ENCODE measurements at places on chromosomes 3 and 15.

DNA sequence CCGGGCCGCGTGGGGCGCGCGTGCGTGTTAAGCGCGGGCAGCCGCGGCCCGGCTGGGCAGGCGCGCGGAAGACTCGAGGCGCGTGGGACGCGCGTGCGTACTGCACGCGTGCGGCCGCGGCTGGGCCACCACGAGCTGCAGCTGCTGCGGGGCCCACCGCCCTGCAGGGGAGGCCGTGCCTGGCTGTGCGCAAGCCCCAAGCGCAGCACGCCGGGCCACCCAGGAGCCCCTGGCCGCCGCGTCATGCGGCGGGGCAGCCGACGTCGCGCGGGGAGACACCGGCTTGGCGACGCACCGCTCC is 590 bp upstream of the TRIM71 start:
- peak; percentile 60 for DNase-seq

- DNase-seq: peak; percentile 67
These were observed at the start of gene CDV3 for GRCh38 chr3:133573629-133574194. CDV3 (plus strand) TSS chr3:133573686; CDS start chr3:133574045, 359 bp downstream.

GRCh38 chr3:52352566-52352965 is 36.4 kb downstream of the DNAH1 start:
- no peak for DNase-seq

DNA sequence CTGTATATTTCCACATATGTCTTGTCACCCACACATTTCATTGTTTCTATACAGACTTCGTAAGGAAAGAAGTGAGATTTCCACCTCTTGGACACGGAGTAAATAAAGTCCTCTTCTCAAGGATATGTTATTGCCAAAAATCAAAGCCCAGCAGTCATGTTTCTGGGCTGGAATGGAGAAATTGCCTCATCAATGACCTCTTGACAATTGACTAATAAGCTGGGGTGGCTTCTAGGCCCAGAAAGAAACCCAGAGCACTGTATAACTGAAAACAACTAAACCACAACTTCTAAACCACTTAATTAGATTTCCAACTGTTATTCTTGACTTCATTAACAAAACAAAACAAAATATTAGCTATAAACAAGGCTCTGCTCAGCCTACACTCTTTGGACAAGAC is 56.4 kb upstream of the SLC24A5 start:
- no peak for DNase-seq

GRCh38 chr15:33031324-33031821 is 163.1 kb downstream of the FMN1 start:
- no peak for DNase-seq

GRCh38 chr3:127731546-127732289 is 59.0 kb downstream of the ABTB1 start:
- DNase-seq: no peak

GRCh38 chr3:120151791-120152190 is 57.5 kb upstream of the GSK3B start:
- no peak for DNase-seq

DNA sequence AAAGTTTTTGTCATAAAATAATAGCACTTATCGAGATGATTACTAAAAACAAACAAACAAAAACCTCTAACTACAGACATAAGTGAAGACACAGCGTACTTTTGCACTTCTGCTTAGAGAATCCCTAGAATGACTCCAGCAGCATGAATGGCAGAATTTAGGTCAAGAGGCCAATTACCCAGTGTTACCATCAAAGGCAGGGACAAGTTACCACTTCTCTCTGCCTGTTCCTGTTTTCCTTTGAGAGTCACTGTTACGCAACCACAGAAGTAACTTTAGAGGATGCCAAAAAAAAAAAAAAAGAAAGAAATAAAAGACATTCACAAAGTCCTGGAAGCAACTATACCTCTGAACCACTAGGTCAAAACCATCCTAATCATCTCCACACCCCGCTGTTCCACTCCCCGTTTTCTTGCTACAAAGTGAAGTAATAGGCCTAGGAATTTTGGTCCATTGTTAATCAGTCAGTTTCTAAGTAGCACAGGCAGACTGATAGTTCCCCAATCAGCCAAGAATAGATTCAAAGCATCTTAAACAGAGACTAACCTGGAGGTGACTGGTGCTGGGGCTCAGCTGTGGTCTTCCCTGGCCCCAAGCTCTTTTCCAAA is 41.9 kb downstream of the FMN1 start:
- no peak for DNase-seq

GRCh38 chr3:106482451-106482850 is 613.6 kb upstream of the CBLB start:
- no peak for DNase-seq

DNA sequence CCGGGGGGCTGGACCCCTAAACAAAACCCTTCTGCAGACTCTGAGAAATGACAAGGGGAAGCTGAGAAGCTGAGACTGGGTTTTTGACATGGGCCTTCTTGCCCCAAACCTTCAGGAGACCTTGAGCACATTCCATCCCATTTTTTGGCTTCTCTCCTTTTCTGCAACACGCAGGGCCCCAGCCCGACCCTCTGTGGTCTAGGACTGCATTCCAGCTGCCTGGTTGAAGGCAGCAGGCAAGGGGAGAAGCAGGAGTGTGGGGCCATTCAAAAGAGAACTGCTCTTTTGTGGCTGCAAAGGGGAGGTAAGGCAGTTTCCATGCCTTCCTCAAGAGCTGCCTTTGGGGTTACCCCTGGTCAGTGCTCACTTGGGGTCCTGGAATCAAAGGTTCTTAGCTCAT is 263.0 kb downstream of the TLE3 start:
- DNase-seq: no peak

DNA sequence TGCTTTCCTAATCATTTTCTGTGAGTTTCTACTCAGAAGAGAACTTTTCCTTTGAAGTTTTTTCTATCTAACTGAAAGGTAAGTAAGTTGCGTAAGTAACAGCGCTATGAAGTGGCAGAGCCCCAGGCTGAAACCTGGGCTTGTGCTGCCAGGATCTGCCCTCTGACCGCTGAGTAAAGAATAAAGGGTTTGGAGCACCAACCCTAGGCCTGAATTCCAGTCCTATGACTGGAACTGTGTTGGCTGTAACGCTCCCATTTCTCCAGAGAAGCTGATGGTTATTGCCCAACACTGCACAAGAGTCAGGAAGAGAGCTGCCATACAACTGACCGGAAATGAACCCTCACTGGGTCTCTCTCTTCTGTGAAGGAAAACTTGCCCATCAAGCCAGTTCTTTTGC is 87.0 kb downstream of the FOXB1 start:
- DNase-seq: no peak

GRCh38 chr3:156425651-156426050 is 129.3 kb downstream of the SSR3 start:
- DNase-seq: no peak

DNA sequence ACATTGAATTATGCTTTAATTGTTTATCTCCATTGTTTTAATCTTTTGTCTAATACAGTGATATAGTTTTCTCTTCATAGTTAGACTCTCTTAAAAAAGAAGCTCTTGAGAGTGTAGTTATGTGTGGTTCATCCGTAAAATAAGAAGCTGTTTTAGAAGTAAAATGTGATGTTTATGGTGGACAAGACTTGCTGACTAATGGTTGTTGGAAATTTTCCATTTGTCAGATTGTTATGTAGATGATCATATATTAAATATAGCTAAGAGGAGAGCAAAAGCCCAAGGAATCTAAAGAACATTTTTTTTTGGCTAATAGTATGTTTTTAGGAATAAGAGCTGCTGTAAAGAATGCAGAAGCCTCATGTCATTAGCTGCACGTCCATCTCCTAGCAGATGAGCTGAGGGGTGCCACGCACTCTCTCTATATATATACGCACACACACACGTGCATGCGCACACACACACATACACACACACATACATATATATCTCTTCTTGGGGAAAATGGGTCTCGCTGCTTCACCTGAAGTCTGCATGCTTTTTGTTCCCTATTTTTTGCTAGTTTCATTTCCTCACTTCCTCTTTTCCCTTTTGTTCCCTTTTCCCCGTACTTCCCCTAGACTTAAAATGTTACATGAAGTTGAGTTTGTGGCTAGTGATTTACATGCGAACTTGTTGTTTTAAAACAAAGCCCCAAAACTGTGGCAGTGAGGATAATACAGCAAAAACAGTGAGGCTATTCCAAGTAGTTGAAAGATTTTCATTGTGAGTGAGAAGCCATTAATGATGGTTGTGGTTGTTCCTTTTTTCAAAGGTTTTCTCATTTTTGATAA is 107.8 kb downstream of the MBNL1 start:
- DNase-seq: peak; percentile 23

DNA sequence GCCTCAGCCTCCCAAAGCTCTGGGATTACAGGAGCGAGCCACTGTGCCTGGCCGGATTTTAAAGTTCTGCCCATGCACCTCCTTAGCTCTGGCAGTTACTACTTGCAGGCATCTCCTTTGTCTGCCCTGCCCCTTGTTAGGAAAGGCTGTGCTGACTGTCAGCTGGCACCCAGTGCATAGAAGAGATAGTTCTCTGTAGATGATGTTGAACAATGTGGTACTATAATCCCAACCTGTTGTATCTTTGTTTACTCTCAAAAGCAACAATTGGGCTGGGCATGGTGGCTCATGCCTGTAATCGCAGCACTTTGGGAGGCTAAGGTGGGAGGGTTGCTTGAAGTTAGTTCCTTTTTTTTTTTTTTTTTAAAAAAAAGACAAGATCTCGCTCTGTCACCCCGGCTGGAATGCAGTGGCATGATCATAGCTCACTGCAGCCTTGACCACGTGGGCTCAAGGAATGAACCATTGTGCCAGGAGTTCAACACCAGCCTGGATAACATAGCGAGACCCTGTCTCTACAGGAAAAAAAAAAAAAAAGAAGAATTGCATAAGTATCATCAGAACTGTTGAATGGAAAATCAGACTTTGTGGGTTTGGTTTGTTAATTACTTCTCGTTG is 30.6 kb downstream of the FLNB start:
- DNase-seq: no peak

- no peak for DNase-seq
These were observed 80.3 kb upstream of the KCNAB1 start for GRCh38 chr3:156040041-156040440.

DNA sequence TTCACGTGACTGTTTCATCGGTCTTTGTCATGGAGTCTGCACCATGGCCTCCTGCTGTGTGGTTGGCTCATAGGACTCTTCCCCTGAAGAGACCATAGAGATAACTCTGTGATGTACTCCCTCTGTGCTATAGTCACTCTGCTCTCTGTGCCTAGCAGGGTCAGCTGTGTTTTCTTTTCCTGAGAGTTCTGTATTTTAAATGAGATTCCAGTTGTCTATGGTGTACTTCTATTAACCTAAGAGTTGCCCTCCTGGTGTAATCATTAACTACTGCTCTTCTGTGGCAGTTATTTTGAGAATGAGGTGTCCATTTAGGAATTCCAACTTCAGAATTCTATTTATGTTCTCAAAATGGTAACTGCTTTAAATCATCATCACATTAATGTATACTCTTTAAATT is 114.5 kb upstream of the ARPP21 start:
- no peak for DNase-seq

GRCh38 chr3:162337630-162338029 is 841.0 kb downstream of the OTOL1 start:
- DNase-seq: no peak

All from GM20000 (cell line).